Astrocyte (in vitro differentiated cells and primary cell): ENCODE measurements at places on chromosomes 3 and 15.

DNA sequence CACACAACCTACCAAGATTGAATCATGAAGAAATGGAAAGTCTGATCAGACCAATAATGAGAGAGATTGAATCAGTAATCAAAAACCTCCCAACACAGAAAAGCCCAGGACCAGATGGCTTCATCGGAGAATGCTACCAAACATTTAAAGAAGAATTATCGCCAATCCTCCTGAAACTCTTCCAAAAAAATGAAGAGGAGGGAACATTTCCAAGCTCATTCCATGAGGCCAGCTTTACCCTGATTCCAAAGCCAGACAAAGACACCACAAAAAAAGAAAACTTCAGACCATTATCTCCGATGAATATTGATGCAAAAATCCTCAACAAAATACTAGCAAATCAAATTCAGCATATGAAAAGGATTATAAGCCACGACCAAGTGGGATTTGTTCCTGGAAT lies 94.1 kb downstream of the SENP2 start:
- DNase-seq: no peak

- no peak for DNase-seq
Observed at GRCh38 chr3:122481390-122481789, 33.3 kb downstream of the KPNA1 start.

DNA sequence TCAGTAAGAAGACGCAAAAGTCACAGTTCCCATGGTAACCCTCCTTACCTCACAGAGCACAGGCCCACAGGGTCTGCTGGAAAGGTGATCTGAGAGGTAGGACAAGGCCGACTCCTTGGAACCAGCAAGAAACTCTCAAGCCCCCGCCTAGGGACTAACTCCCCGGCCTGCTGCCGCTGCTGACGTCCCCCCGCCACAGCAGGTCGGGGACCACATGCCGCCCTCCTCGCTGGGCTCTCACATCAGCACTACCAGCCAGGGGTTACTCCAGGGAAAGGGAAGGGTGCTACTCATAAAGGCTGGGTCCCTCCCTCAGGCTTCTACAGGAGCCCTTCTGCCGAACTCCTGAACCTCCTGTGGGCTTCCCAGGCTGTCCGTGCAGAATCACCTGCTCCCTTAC lies 94.2 kb downstream of the XXYLT1 start:
- no peak for DNase-seq

- no peak for DNase-seq
Observed at GRCh38 chr3:179973931-179974361, 62.8 kb downstream of the PEX5L start.

DNA sequence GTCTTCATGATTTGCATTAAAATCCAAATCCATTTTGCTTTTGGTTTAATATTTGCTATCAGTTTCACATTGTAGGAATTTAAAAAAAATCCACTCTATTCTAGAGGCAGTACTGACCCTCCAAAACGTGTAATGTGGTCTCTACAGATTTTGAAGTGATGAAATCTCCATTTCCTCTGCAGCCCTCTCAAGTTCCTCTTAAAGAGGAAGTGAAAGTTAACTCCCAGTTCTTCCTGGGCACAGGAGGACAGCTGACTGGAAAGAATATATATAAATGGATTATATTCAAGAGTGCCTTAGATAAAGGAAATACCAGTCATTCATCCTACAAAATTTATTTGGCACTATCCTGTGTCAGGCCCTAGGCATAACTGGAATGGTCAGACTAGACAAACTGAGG lies 83.5 kb upstream of the PLCL2 start:
- DNase-seq: no peak

DNA sequence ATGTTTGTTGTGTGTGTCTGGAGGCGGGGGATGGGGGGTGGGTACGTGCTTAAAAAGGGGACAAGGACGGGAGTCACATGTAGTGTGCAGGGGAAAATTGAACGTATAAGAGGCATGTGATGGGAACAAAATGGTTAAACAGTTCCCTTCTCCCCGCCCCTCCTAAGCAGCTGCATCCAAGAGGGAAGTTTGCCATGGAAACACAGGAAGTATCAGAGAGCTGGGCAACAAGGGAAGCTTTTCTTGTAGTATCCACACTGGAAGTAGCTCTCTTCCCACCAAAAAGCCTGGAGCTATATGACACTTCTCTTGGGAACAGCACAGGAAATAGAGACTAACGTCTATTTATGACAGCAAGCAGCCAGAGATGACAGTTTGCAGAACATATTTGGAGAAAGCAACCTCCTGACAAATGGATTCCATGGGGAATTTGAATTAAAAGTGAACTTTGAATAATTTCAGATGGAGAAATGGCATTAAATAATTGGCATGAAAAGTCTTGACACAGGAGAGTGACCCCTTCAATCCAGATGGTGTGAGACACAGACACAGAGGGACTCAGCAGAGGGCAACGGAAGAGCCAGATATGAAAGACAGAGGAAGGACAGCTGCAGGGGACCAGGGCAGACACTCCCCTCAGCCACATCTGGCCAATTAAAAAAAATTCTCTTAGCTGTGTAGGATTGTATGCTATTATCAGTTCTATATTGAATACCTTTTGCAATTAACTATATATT lies 294.2 kb upstream of the TBL1XR1 start:
- no peak for DNase-seq

DNA sequence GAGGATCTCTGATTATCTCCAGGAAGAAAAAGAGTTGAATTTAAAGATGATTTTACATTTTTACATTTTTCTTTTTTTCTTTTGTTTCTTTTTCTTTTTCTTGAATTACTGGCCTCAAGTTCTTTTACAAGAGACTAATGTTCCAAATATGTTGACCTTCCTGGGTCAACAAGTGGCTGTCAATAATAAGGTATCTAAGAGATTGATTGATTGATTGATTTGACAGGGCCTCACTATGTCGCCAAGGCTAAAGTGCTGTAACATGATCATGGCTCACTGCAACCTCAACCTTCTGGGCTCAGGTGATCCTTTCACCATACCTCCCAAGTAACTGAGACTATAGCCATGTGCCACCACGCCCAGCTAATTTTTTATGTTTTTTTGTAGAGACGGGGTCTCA lies 44.6 kb downstream of the KIF9 start:
- no peak for DNase-seq

DNA sequence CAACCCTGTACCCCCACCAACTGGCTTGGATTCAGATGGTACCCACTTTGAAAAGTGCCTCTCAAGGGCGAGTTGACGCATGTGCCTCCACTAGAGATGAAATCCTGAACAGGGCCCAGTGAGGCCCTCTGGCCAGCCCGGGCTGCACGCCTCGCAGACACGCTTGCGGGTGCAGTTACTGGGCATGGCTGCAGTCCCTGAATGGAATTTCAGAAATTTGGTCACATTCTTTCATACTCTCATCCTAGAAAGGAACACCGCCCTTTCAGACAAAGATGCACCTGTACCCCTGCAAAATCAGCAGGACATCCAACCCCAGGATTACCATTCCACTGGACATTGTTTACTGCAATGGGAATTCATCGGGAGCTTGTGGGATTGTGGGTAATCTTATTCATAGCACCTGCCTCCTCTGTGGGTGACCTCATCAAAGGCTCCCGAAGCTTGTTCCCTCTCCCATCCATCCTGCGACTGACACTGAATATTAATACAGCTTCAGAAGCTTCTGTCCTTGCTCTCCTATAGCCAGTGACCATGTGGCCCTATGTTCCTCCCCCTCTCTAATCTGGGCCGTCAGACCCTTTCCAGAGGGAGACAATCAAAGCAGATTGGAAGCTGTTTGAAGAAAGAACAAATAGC lies 42.5 kb upstream of the TPM1 start:
- DNase-seq: no peak

DNA sequence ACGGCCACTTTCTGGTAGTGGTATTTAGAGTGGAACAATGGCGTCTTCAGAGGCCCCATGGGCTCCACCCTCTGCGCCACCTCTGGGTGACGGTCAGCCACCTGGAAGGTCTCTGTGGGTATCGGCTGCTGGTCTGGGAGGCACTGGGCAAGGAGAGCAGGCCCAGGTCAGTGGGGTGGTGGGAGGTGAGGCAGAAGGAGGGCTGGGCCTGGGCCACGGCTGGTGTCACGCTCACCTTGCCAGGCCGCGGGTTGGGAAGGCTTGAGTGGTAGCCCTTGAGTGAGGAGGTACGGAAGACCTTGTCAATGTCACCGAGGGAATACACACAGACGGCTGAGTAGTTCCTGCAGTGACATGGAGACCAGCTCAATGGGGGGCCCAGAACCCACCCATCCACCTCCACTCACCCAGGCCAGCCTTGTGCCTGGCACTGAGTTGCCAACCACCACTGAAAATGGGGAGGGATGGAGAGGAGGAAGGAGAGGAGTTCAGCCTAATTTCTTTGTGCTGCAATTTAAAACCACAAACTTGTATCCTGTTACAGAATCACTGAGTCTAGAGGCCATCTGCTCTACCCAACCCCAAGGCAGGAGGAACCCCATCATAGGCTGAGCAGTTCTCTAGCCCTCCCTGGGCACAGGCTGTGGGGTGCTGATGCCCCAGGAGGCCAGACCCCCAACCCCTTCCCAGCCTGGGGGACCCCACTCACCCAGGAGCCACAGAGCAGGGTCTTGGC lies 19.0 kb downstream of the SEMA7A start:
- no peak for DNase-seq

GRCh38 chr15:40853241-40853890 lies 9.5 kb downstream of the SPINT1 start:
- no peak for DNase-seq

DNA sequence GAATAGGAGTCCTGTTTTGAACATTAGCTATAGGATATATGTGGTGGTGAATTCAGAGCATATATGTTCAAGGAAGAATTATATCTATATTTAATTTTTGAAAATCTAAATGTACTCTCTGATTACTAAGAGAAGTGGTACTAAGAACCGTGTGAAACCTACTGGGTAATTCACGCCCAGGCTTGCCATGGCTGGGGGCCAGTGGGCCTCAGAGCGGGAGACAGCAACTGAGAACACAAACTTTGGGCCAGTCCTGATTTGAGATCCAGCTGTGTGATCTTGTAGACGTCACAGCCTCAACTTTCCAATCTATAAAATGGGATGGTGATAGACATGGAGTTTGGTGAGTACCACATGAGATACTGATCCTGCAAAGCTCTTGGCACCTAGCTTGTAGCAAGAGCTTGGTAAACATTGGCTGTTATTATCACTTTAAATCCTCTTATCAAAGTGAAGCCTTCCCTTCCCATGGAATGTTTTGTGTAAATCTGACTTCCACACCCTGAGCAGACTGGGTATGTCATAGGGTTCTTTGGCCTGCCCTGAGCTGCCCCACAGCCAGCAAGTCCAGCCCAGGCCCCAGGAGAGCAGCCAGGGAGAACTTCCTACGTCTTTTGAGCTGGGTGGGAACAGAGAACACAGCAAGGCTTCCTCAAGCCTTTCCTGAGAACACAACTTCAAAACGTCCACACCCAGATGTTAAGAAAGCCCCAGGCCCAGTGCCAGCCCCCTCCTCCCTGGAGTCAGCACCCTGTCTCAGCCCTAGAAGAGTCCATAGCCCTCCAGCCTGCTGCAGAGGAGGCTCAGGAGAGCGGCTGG lies 8.2 kb upstream of the PAQR5 start:
- DNase-seq: no peak

- DNase-seq: peak; percentile 26
Observed at GRCh38 chr3:75737831-75738493, 47.4 kb downstream of the ZNF717 start.

- DNase-seq: peak; percentile 36
Observed at GRCh38 chr15:28006116-28006905, 92.8 kb downstream of the OCA2 start.

GRCh38 chr15:70722266-70723121 lies 40.9 kb downstream of the UACA start:
- peak; percentile 51 for DNase-seq

DNA sequence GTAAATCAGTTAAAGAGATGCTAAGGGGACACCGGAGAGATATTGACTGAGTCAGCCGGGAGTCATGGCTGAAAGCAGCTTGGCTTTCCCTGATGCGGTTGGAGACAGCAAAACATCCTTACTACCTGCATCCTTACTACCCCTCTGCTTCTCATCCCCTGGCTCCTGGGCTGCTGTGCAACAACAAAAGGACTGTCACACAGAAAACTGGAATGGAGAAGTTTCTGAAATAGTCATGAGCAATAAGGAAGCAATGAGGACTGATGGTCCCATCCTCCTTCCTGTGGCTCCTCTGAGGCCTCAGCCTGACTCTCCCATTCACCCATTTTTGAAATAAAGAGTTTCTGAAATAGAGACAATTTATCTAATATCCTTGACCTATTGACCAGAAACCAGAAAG lies 1.1 kb downstream of the HCLS1 start:
- no peak for DNase-seq

GRCh38 chr3:78201091-78201490 lies 1161.2 kb downstream of the ROBO2 start:
- no peak for DNase-seq

DNA sequence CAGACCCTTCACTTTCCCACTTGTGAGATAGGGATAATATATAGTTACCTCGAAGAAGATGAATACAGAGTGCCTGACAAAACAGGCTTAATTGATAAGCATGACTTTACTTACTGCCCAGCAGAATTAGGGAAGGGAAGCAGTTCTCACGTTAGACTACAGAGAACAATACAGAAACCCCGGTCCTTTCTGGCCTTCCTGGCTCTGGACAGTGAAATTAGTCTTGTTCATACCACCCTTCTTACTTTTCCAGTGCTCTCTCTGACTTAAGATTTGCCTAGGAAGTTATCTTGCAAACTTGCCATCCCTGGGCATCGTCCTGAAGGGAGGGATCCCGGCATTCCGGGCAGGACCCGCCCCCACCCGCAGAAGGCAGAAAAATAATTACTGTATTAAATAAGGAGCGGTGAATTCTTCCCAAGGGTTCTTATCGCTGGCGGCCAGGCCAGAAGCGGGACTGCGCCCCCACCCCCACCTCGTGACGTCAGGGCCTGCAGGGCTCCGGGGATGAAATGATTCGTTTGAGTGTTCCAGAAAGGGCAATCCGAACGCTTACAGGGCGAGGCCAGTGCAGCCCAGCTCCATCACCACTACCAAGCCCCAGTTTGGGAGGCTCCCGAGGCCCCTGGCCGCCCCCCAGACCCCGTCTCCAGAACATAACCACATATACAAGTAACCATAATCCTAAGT lies 8.4 kb downstream of the SOX2 start:
- DNase-seq: peak; percentile 64

DNA sequence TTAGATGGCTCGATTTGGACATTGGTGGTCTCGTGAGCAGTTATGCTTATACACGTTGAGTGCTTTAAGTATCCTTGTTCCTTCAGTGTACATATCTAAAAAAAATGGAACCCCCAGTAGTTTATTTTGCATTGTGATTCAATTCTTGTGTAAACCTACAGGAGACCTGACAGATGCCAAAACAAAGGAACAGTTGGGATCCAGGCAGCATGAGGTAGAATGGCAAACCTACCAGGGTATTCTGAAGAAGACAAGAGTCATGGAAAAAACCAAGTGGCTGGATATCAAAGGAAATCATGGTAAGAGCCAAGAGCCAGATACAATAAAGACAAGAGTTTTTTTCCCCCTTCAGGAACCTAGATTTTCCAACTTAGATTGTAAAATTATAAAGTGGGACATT lies 2.0 kb downstream of the TMEM62 start:
- DNase-seq: no peak

GRCh38 chr3:158109804-158110657 lies at the start of gene RSRC1:
Gene RSRC1, plus strand, starts transcription at chr3:158110089. Its CDS starts 12,016 bp downstream, at chr3:158122105.
- peak; percentile 88 for DNase-seq
